ENCODE measurements at places on chromosomes 6 and 20.

GRCh38 chr6:87054143-87054833, 40.6 kb downstream of the CGA start:
- no peak for DNase-seq

DNA sequence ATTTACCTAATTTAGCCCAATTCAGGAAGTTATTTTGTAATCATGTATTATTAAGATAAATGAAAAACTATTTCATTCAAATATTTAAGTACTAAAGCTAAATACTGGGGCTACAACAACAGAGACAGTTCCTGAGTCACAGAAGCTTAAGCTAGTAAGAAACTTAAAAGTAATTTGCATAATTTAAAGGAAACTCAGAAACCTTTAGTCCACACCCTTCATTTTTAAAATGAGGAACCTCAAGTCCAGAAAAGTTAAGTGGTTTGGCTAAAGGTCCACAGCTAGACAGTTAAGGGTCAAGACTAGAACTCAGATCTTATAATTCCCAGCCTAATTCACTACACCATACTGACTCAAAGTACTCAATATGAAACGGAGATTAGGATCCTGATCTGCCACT, 7.2 kb downstream of the LMBRD1 start:
- DNase-seq = no peak

DNA sequence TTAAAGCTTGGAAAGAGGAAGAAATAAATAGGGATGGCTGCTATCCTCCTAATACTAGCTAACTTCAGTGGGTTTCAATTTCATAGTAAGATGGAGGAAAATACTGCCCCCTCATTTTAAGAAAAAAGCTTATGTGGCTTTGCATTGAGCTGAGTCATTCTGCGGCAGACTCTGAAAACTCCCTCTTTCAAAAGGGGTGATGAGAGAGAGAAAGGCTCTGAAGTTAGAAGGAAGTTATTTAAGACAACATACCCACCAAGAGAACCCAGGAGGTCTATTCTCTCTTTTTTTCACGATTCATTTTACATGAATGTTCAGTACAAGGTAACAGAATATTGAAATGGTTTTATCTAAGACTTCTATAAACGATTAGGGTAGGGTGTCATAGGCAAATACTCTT, 4.5 kb downstream of the PRDM13 start:
- DNase-seq = no peak

- no peak for DNase-seq
Observed at GRCh38 chr20:6908673-6909072, 141.2 kb downstream of the BMP2 start.

- DNase-seq = no peak
Observed at GRCh38 chr6:139940741-139941729, 566.6 kb upstream of the CITED2 start.

- DNase-seq = no peak
Observed at GRCh38 chr6:85065831-85066230, 301.4 kb upstream of the TBX18 start.

- DNase-seq = no peak
Observed at GRCh38 chr6:55518529-55519060, 60.4 kb downstream of the HMGCLL1 start.

DNA sequence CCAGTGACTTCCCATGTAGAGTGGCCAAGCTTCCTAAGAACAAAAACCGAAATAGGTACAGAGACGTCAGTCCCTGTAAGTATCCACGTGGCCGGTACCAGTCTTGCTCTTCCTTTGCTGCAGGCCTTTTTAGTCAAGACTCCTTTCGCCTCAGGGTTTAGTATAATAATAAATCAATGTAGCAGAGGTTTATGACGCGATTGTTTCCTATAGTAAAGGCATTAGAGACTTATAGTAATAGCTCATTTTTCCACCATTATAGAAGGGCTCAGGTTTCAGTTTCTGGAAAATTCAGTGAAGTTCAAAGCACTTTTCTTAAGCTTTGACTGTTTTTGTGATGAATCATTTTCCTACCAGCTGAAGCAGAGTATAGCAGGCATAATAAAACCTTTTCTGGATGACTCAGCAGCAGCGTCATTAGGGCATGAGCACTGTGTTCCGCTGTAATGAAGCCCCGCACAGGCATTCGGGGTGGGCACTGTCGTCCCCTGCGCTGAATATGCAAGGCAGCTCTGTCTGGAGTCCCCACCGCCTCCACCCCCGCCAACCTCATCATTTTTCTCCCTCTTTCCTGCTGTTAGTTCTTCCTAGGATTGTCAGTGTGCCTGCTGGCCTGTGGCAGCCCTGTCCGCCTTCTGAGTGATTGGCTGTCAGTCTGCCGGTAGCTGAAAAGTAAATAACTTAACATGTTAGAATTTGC, 51.3 kb downstream of the PTPN1 start:
- DNase-seq = peak; percentile 49

DNA sequence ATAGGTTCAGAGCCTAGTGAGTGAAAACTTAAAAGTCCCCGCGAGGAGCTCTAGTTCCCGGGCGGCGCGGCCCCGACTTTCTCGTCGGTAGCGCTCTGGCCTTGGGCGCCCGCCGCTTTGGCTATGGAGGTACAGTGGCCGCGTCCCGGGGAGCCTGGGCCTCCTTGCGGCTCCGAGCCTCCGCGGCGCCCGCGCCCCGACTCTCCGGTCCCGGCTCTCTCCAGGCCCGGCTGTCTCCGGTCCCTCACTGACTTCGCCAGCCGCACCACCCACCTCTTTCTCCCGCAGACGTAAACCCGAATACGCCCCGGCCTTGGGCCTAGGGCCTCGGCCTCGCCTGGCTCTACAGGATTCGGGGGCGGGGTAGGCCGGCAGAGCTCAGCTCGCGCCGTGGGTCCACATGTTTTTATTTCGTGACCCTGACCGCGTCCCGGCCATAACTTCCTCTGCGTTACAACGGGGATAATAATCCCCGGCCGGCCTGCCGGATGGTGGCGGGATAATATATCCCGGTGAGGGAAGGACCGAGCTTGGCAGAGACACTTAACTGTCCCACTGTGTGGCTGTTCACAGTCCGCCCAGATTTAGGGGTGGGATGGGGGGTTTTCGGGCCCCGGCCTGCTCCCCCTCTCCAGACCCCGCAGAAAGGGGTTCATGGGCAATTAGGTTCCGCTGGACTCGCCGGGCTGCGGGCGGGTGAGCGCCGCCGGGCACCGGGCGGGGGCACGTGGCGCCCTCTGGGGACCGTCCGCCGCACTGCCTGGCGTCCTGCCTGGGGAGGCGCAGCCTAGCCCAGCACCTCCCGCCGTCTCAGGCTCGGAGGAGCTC, 10.0 kb upstream of the TBX18 start:
- DNase-seq = no peak

DNA sequence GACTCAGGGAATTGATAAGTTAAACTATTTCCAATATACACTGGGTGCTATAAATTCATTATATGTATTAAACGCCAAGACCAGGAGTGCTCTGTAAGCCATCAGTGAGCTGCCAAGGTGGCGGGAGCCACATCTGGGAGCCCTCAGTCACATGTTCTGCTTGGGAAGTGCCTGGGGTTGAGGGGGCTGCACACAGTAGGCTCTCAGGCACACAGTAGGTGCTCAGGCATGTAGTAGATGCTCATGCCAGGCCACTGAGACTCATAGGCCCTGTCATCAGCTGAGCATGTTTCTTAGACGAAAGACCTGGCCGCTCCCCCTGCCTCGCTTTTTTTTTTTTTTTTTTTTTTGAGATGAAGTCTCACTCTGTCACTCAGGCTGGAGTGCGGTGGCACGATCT, 83.3 kb upstream of the BHLHE23 start:
- no peak for DNase-seq

GRCh38 chr20:62749851-62750445, 41.3 kb downstream of the NTSR1 start:
- no peak for DNase-seq

DNA sequence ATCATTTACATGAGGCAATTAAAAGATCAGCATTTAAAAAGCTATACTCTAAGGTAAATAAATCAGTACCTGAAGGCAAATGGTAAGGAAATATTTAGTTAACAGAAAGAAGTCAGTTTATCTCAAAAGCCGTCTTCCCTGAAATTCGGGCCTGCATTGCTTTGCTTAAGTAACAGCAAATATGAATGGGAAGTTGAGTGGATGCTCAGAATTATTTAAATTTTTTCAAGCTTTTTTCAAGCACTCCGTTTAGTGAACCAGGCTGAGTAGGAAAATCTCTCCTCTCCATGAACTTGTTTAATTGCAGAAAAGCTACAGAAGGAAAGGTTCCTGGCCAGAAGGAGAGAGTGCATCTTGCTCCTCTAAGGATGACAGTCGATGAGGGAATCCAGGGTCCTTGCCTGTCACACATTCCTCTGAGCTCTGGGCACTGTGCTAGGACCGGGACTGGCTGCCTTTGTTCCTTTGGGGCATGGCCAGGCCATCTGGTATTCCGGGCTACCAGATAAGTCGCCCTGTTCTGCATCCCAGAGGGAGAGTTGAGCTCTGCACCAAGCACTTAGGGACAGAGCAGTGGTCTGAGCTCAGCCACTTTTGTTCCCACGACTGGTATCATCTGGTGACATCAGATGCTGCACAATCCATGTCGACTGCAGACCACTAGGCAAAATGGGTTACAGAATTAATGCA, 77.6 kb downstream of the RIN2 start:
- no peak for DNase-seq

DNA sequence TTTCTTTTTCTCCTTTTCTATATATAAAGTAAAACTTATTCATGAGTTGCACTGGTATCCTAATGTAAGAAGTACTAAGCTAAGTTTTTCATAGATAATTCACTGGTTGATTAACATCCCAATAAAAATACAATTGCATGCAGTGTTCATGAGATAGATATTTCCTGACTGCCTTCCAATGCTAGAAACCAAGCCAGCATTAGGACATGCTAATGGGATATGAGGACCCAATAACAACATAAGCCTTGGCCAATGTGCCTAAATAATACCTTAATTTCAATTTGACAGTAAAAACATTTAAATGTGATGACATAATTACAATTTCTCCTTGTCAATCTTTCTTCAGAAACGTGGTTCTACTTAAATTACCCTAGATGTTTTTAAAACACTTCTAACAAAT, 152.7 kb downstream of the RNGTT start:
- no peak for DNase-seq

- no peak for DNase-seq
Observed at GRCh38 chr6:46510651-46511050, 19.4 kb upstream of the RCAN2 start.

DNA sequence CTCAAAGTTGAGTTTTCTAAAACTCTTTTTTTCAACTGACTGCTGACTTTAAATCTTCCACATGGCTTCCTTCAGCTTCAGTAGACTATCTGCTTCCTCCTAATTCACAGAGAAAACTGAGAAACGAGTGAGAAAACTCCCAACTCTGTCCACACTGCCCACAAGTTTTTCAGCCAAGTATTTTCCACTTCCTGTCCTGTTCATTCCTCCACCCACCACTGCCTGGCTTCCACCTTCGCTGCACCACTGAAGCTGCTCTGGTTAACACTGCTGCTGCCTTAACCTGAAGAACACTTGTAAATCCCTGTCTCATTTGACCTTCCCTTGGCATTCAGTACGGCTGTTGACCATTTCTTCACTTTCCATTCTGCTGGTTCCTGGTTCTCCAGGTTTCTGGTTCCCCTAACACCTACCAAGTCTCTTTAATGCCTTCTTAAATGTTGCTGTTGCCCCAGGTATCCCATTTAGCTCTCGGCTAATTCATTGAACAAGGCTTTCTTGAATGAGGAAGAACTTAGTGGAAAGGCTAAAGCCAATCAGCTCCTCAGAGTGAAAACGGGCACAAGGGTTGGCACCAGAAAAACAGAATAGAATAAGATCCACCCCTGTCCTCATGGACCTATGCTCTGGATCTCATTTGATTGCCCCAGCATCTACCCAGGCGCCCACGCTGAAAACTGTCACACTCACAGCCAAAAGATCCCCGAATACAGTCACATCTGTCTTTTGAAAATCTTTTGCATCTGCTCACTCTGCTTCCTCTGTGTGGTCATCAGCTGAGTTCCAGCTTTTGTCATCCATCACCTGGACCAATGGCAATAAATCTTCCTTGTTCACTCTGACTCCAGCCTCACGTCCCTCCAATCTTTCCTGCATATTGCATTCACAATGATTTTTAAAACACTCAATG, 104.4 kb upstream of the TAB2 start:
- DNase-seq = no peak

GRCh38 chr20:40962733-40963504, 65.7 kb upstream of the TOP1 start:
- peak; percentile 52 for DNase-seq

DNA sequence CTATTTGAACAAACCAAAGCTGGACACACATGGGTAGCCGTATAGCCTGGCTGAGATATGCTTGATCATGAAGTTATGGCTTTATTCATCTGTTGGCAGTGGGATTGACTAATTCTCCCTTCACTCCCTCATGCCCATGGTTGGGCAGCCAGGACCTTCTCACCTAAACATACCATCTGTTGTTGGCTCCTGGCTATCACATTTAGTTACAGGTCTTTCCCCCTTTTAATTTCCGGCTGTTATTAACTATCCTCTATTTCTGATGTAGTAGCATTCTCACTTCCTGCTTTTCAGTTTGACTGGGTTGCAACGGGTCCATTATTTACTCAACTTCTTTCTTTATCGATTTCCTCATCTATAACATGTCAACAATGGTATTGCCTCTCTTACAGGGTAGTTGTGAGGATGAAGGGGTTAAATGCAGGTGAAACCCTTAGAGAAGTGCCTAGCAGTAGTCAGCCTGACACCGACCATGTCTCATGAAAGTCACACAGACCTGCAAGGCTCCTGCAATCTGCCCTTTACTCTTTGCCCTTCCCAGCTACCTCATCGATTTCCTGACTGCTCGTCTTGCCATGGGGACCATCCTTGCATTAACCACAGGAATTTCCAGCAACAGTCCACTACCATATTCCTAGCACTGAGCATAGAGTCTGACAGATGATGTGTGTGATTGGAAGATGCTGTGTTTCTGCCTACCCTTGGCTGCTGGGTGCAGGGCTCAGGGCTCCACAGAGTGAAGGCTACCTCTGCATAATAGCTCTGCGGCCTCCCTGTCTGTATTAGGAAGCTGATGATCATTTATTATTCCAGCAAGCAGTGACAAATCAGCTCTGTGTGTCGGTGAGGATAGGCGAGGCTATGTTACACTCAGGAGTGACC, 42.2 kb downstream of the PPP1R14C start:
- no peak for DNase-seq

DNA sequence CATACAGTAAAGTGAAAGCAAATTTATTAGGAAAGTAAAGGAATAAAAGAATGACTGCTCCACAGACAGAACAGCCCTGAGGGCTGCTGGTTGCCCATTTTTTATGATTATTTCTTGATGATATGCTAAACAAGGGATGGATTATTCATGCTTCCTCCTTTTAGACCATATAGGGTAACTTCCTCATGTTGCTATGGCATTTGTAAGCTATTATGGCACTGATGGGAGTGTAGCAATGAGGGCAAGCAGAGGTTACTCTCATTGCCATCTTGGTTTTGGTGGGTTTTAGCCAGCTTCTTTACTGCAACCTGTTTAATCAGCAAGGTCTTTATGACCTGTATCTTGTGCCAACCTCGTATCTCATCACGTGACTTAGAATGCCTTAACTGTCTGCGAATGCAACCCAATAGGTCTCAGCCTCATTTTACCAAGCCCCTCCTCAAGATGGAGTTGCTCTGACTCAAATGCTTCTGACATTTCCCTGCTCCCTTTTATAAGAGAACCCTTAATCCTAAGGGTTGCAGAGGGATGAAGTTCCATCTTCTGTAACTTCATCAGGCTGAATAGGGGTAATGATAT, 280.1 kb upstream of the RGS17 start:
- DNase-seq = no peak

- peak; percentile 35 for DNase-seq
Observed at GRCh38 chr6:501891-502601, 110.5 kb downstream of the IRF4 start.

- DNase-seq = no peak
Observed at GRCh38 chr6:116928677-116929076, 51.6 kb downstream of the RFX6 start.

Data from stimulated activated CD4-positive, alpha-beta T cell treated with anti-CD3 and anti-CD28 coated beads, TNF-alpha, amount 100 ng/mL, for 4 hours (primary cell).